ENCODE measurements at places on chromosomes 4 and X.

- H3K4me3 ChIP-seq: no peak overlapping the region
- H3K4me1 ChIP-seq: no peaks in the 10 kb centered on the region
- H3K27ac ChIP-seq: no peak overlapping the region
- H3K27me3 ChIP-seq: no peaks in the 10 kb centered on the region
- no peak for DNase-seq
Measured at GRCh38 chr4:154452798-154453346, 38.7 kb downstream of the DCHS2 start.

DNA sequence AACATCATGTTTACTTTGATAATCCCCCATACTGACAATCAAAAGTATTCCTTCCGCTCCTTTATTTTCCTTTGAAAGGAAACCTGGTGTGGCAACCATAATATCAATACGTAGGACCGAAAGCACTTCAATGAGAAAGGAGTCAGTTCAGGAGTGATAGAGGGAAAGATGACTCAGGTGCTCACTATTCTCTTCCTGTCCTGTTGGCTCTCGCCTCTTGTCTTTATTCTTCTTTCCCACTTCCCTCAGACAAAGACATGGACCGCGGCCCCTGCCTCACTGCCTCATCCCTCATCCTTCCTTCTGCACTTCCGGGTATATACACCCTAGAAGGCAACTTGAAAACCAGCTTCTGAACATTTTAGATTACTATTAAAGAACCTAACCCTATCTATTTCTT, 49.8 kb upstream of the TNIP3 start:
- no peak for DNase-seq
- no peak overlapping the region for H3K27ac ChIP-seq
- H3K4me3 ChIP-seq: no peak overlapping the region
- H3K4me1 ChIP-seq: peaks cover 1% of the 10 kb centered on the region
- no peaks in the 10 kb centered on the region for H3K36me3 ChIP-seq

GRCh38 chr4:156870131-156870530, 101.5 kb downstream of the PDGFC start:
- H3K27ac ChIP-seq: no peak overlapping the region
- H3K4me3 ChIP-seq: no peak overlapping the region
- no peak for DNase-seq
- H3K27me3 ChIP-seq: no peaks in the 10 kb centered on the region
- no peaks in the 10 kb centered on the region for H3K36me3 ChIP-seq

DNA sequence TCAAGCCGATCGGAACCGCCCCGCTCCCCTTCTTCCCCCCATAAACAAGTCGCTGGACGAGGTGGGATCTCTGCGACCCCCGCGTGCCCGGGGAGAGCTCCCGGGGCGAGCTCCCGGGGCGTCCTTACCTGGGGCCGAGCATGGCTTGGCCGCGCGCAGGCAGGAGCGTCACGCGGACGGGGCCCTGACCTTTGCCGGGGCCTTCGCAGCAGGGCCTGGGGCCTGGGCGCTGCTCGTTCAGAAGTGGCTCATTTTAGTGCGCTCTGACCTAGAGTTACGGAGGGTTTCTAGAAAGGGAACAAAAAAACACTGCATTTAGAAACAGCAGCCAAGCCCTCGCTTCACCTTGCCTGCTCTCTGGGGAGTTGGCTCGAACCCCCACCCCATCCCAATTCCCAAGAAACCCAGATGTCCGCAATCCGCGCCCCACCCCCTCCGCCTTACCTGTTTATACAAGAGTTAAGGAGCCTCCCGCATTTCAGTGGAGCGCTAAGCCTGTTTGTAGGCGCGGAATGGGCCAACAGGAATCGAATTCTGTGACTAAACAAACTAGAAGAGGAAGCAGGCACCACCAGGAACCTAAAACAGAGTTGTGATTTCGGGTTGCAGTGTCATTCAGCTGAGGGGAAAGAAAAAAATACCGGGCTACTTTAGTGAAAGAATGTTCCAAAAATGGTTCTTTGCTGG, 814 bp upstream of the RBM47 start:
- H3K4me1 ChIP-seq: peaks cover 10% of the 10 kb centered on the region
- H3K4me3 ChIP-seq: no peak overlapping the region
- peak overlapping the region; percentile 33 for H3K27ac ChIP-seq
- no peaks in the 10 kb centered on the region for H3K27me3 ChIP-seq
- DNase-seq: no peak

DNA sequence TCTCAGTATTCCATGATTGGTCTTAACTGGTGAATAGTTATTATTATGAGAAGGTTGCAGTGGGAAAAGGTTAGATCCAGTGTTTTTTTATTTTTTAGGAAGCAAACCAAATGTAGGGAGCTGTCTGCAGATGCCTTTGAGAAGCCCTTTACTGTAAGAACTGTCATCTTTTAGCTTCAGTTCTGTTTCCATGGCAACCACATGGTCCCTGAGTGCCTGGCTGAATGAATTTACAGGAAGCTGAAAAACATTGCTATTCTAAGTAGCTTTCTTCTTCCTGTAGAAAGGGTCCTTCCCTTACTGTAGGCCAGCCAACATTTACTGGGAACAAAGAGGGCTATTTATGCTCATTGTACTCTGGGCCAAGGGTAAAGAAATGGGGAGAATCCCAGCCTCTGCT, 103.3 kb downstream of the DCLK2 start:
- H3K4me1 ChIP-seq: no peaks in the 10 kb centered on the region
- no peak overlapping the region for H3K27ac ChIP-seq
- H3K27me3 ChIP-seq: no peaks in the 10 kb centered on the region
- no peak overlapping the region for H3K4me3 ChIP-seq
- H3K36me3 ChIP-seq: no peaks in the 10 kb centered on the region

DNA sequence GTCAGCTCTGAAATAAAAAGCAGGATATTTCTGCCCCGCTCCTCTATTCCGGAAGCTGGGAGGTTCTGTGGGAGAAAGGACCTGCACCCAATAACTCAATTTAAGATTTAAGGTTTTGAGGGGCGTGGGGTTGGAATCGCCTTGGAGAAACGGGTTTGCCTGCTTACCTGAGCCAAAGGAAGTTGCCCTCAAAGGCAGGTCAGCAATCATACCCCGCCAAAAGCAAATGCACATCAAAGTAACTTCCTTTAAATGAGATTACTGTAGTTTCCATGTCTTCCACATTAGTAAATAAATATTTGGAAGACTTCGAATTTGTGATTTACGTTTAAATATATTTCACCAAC, 978 bp upstream of the HS3ST1 start:
- no peak for DNase-seq
- H3K36me3 ChIP-seq: no peaks in the 10 kb centered on the region
- H3K4me3 ChIP-seq: no peak overlapping the region
- H3K27me3 ChIP-seq: peaks cover 9% of the 10 kb centered on the region
- no peak overlapping the region for H3K27ac ChIP-seq
- peaks cover 16% of the 10 kb centered on the region for H3K4me1 ChIP-seq

DNA sequence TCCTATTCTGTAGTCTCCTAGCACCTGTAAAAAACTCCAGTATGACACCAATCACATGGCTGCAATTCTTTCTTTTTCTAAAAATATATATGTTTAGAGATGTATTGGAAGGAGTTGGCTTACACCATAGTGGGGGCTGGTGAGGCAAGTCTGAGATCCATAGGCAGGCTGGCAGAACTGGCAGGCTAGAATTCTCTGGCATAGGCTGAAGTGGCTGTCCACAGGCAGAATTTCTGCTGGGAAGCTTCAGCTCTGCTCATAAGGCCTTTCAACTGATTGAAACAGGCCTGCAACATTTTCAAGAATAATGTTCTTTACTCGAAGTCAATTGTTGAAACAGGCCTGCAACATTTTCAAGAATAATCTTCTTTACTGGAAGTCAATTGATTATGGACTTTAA, 37.0 kb downstream of the FGF2 start:
- H3K4me3 ChIP-seq: no peak overlapping the region
- DNase-seq: no peak
- H3K36me3 ChIP-seq: peaks cover 2% of the 10 kb centered on the region
- no peak overlapping the region for H3K27ac ChIP-seq
- H3K4me1 ChIP-seq: peaks cover 2% of the 10 kb centered on the region

- DNase-seq: no peak
- H3K36me3 ChIP-seq: no peaks in the 10 kb centered on the region
- no peak overlapping the region for H3K4me3 ChIP-seq
- no peak overlapping the region for H3K27ac ChIP-seq
- peaks cover 5% of the 10 kb centered on the region for H3K4me1 ChIP-seq
- no peaks in the 10 kb centered on the region for H3K27me3 ChIP-seq
Measured at GRCh38 chr4:188989371-188989770, 850.1 kb downstream of the TRIML1 start.

DNA sequence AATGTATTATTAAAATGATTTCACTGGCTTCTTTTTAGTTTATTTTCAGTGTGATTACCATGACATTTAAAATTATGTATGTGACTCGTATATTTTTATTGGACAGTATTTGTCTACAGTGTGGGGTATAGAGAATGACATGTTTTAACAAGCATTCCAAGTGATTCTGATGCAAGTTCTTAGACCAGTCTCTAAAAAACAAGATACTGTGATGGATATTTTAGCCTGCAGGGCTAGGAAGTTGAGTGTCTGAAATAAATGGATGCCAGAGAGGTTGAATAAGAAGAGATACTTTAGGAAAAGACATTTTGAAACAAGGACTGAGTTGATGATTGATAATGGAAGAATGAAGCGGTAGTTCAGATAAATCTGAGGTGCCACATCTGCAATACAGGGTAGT, 3.5 kb upstream of the MAD2L1 start:
- no peak overlapping the region for H3K27ac ChIP-seq
- H3K4me1 ChIP-seq: peaks cover 3% of the 10 kb centered on the region
- no peak for DNase-seq

- DNase-seq: no peak
- no peaks in the 10 kb centered on the region for H3K27me3 ChIP-seq
- peaks cover 3% of the 10 kb centered on the region for H3K4me1 ChIP-seq
- no peak overlapping the region for H3K27ac ChIP-seq
- H3K4me3 ChIP-seq: no peak overlapping the region
- H3K36me3 ChIP-seq: no peaks in the 10 kb centered on the region
Measured at GRCh38 chr4:108445716-108446115, 174.7 kb upstream of the RPL34 start.

DNA sequence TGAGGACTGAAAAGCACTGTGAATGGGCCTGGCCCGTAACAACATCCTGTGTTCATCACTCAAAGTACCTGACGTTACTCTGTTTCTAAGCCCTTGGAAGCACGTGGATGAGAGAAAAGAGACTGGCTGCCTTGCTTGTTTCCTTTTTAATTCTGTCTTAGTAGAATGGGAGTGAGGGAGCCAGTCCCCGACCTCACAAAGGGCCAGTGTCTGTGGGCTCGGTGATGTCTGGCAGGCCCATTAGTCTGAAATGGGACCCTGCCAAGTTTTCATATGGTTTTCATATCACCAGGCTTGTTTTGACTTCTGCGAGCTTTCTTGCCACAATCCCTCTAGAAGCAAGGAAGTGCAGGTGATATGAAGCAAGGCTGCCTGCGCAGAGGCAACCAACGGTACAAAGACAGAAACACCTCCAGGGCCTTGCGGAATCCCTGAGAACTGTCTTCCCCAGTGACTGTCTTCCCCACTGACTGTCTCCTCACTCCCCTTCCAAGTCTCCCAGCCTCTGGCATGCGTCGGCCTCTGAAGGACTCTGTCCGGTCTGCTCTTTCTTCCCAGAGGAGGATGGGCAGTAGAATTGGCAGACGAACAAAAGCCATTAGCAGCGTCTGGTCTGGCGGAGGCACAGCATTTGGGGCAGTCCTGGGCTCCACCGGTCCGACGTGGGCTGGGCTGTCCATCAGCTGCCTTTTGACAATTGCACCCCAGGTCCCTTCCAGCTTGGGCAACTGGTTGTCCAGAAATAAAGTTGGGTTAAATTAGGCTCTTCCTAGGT, 20.2 kb upstream of the RASL11B start:
- H3K27ac ChIP-seq: no peak overlapping the region
- peaks cover 9% of the 10 kb centered on the region for H3K4me1 ChIP-seq
- no peaks in the 10 kb centered on the region for H3K27me3 ChIP-seq
- H3K36me3 ChIP-seq: no peaks in the 10 kb centered on the region
- H3K4me3 ChIP-seq: no peak overlapping the region

DNA sequence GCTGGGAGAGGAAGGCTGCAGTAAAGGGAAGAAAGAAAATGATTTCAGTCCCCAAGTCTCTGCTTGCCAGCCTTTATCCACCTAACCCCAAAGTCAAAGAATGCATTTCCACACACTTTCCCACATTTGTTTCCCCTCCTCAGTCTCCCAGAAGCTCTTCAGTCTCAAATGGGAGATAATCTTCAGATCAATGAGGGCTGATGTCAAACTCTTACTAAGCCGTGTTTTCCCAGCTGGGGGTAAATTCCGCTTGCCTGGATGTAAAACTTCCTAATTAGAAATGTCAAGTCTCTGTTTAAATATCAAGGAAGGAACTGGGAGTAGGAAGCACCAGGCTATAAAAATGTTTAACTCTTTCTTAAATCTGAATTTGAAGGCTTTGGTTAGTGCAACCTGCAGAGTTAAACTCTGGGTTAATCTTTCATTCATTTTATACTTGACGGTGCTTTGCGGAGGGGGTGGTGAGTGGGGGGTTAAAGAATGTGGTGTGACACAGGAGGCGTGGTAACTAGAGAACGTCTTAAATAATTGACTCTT, 601.4 kb upstream of the ACTRT1 start:
- H3K27me3 ChIP-seq: no peaks in the 10 kb centered on the region
- H3K4me3 ChIP-seq: no peak overlapping the region
- H3K27ac ChIP-seq: no peak overlapping the region
- H3K36me3 ChIP-seq: no peaks in the 10 kb centered on the region

DNA sequence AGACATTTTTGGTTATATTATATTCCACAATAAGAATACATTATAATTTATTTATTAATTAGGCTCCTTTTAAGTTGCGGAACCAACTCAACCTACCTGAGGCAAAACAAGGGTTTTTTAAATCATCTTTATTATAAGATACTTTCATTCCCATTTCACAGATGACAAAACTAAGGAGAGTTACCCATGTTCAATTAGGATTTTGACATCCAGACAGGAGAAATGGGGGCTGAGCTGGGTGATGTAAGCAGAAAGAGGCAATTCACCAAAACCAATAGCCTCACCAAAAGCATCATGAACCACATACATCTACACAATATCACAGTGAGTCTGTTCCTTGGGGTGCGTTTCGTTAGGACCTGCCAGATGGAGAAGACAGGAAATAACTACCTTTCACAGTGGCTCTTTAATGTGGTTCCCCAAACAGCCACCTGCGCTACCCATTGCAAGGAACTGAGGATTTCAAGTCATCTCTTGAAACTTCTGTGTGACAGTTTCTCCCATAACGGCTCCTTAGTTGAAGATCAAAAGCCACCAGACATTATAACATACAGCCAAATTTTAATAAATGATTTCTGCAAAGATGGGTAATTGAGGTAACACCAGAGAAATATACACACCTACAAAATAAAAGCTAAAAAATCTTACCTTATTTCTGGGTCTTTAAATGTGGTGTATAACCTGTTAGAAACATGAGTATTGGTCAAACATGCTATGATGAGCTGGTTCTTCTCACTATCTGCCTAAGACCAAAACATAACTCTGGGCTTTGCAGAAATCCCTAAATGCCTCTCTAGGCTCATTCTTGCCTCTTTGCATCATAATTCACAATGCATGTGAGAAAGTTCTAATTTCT, 190.6 kb upstream of the LEF1 start:
- H3K27me3 ChIP-seq: no peaks in the 10 kb centered on the region
- no peak overlapping the region for H3K4me3 ChIP-seq
- H3K36me3 ChIP-seq: no peaks in the 10 kb centered on the region
- peaks cover 4% of the 10 kb centered on the region for H3K4me1 ChIP-seq
- no peak overlapping the region for H3K27ac ChIP-seq
